ENCODE measurements at places on chromosomes 16 and 17.

- DNase-seq: peak; percentile 56
Measured at GRCh38 chr17:39738983-39739884, 1.5 kb downstream of the GRB7 start.

GRCh38 chr17:12618557-12618956 is 47.1 kb upstream of the MYOCD start:
- DNase-seq: peak; percentile 91

DNA sequence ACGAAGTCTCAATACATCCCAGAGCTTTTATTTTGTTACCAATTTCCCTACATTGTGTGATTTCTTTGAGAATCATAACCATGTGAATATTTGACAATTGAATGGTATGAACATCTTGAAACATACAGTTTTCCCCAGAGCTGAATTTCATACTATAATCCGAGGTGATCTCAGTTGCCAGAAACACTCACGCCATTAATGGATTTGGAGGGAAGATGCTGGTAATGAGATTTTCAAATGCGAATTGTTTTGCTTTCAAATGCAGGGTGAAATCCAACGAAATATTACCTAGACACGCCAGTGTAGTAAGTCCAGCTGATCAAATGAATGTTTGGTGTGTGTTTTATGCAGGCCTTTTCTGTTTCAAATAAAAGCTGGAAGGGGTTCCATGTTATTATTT is 277.8 kb upstream of the CDH5 start:
- no peak for DNase-seq

DNA sequence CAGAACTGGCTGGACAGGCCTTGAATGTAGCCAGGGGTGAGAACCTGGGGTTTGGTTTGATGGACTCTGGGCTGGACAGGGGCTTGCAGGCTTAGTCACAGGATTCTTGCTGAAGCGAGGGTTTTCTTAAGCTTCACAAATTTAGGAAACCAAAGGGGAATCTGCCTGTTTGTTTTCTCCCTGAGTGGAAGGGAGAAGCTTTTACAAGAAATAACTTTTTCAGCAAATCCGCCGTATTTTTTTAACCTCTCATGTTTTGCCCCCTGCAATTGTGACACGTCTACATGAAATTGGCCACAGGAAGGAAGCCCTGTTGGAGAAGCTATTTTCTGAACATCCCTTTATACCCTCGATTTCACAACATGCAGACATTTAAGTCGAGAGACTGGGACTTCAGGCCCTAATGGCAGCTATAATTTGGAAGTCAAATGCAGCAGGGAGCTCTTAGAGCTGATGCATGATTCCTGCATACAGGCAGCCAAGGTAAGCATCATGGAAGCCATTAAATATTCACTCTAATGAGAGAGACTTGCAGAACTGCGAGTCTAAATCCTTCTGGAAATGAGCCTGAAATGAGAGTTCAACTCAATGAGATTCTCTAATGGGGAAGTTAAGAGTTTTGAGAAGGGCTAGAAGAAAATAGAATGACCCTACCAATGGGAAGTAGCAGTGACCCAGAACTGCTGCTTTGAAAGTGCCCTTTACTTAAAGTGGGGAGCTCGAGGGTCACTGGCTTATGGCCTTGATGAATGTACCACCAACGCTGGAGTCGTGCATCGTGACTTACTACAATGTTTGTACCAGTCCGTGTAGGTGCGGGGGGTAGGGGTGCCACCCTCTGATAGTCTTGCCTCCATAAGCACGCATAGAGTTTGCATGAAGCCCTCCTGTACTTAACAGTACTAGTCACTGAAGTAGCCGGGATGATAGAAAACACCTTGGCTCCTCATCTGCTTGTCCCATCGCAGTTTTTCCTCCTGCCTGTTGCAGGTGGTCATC is 45.1 kb upstream of the IRF8 start:
- DNase-seq: no peak

DNA sequence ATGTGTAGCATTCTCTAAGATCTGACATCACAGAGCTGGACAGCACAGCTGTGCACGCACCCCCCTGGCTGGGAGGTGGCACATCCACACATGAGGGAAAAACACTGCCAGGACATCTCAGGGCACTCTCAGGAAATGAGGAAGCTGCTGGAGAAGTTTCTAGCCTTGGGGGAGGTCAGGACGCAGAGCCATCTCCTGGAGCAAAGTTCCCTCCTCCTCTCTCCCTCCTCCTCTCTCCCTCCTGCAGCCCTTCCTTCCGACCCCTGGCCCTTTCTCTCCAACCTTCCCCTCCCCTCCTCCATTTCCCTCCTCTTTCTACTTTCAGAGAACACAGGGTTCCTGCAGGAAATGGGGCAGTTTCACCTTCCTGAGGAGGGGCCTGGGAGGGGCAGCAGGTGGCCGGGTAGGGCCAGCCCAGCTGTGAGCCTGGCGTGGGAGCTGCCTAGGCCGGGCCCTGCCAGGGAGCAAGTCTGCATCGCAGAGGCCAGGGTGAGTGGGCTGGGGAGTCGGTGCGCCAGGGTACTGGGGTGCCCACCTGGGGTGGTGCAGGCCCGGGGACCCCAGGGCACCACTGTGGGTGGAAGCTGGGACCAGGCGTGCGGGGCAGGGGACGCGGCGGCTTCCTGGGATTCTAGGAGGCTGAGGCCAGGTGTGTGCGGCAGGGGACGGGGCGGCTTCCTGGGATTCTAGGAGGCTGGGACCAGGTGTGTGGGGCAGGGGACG is at the start of gene DPEP1:
DPEP1 (plus strand) TSS at position 412 of the 723 bp plus-strand sequence. CDS start 16,769 bp downstream, outside the sequence.
- DNase-seq: no peak

DNA sequence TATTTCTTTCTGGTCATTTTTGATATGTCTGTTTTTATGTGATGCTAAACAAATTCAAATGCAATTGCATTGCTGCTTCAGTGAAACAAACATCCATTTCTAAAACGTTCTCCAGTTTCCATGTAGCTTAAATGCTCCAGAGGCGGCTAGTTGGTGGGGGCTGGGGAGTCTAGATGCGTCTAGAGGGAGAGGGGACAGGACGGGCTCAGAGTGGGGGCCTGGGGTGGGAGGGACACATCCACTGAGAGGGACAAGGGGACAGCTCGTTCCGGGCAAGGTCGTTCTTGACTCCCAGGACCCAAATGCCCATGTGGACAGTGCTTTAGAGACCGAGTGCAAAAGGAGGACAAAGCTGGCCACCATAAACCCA is 102.3 kb downstream of the FOXL1 start:
- DNase-seq: no peak

DNA sequence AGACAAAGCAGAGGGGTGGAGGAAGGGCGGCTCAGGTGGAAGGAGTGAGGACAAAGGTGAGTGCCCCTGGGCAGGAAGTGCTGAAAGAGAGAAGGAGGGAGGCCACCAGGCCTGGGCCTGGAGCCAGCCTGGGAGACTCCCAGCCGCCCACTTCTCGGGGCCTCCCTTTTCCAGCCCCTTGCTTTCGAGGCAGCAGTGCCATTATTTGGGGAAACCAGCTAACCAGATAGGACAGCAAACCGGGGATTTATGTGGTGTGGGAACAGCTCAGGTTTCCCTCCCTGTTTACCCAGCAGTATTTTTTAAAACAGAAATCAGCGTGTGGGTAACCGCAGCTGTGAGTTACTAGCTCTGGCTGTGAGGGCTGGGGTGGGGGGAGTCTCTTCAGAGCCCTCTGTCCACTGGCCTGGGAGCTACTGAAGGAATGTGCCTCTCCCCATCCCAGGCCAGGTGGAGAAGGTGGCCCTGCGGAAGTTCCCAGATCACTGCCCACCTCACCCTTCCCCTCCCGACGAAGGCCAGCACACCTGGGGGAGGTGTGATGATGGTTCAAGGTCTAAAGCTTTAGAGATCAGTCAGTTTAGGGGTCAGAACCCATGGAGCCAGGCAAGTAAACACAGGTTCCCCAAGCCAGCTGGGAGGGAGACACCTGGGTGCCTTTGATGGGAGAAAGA is 8.4 kb upstream of the MEOX1 start:
- DNase-seq: no peak

GRCh38 chr16:78147911-78148401 is 48.5 kb downstream of the WWOX start:
- DNase-seq: no peak

GRCh38 chr17:61456688-61457225 is 4.5 kb downstream of the TBX4 start:
- DNase-seq: no peak

- DNase-seq: peak; percentile 48
Measured at GRCh38 chr17:901191-901950, 78.2 kb downstream of the NXN start.

GRCh38 chr17:1630662-1631061 is 2.0 kb upstream of the SLC43A2 start:
- no peak for DNase-seq

- no peak for DNase-seq
Measured at GRCh38 chr17:47945080-47945479, 3.7 kb downstream of the PNPO start.

DNA sequence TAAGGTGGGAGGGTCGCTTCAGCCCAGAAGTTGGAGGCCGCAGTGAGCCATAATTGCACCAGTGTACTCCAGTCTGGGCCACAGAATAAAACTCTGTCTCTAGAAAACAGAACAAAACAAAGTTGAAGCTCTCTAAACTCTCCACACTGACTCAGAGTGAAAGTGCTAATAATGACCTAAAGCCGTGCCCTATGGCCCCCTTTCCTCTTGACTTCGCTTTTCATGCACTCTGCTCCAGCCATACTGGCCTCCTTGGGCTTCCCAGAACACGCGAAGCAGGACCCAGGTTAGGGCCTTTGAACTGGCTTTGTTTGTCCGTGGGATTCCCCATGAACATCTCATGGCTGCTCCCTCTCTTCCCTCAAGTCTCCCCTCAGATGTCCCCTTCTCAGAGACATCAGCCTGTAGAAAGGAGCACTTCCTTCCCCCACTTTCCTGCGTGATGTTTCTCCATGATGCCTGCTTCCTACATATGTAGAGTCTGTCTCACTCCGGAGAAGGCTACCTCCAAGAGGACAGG is 18.6 kb upstream of the SPN start:
- no peak for DNase-seq

Measured in ELR (cell line).